ENCODE measurements at places on chromosomes 12 and 14.
A peak's percentile ranks its signal among the peaks of the same experiment; 100 is the strongest.

DNA sequence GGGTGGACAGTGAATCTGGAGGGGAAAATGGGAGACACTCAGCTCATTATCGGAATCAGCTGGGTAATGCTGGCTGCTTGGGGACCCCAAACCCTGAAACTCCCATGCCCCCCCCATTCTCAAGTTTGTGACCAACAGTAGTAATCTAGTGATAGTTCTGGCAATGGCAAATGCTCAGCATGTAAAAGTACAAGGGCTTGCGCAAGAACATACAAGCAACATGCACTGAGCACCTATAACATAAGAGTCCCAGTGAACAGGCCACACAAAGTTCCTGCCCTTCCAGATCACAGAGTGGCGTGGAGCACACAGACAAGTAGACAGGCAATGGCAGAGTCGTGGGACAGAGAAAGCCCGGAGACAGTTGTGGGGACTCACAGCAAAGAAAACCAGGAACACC lies 407.9 kb downstream of the MED13L start:
- no peak for DNase-seq

DNA sequence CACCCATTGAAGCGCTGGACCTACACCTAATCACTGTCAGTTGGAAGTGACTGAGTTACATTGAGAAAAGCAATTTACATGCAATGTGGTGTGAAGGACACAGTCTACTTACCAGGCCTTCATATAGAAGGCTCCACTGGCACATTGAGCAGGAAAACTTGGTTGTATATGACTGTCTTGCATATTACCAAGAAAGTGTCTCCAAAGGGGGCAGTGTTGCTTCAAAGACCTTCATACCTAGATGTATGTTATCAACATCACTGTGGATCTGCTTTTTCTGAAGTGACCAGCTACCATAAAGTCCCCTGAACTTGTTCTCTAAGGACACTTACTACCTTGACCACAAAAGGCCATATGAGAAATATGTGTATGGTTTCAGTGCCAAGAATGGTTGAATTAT lies 64.1 kb downstream of the NELL2 start:
- DNase-seq, result no peak

DNA sequence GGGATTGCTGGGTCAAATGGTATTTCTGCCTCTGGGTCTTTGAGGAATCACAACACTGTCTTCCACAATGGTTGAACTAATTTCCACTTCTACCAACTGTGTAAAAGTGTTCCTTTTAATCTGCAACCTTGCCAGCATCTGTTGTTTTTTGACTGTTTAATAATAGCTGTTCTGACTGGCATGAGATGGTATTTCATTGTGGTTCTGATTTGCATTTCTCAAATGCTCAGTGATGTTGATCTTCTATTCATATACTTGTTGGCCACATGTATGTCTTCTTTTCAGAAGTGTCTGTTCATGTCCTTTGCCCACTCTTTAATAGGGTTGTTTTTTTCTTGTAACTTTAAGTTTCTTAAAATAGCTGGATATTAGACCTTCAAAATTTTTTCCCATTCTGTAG lies 150.0 kb upstream of the FRMD6 start:
- DNase-seq, result no peak

- DNase-seq, result no peak
These were observed 43.9 kb downstream of the TMTC3 start for GRCh38 chr12:88185988-88186387.

GRCh38 chr12:9032202-9032964 lies 43.0 kb downstream of the KLRG1 start:
- DNase-seq, result peak; percentile 28

- no peak for DNase-seq
These were observed 127.2 kb upstream of the MYF6 start for GRCh38 chr12:80580254-80580653.

- DNase-seq, result no peak
These were observed 1.2 kb downstream of the KRT3 start for GRCh38 chr12:52794479-52795331.

GRCh38 chr14:100345711-100346110 lies 22.6 kb downstream of the SLC25A47 start:
- DNase-seq, result no peak

- no peak for DNase-seq
These were observed 30.8 kb downstream of the NCOR2 start for GRCh38 chr12:124536641-124537040.

DNA sequence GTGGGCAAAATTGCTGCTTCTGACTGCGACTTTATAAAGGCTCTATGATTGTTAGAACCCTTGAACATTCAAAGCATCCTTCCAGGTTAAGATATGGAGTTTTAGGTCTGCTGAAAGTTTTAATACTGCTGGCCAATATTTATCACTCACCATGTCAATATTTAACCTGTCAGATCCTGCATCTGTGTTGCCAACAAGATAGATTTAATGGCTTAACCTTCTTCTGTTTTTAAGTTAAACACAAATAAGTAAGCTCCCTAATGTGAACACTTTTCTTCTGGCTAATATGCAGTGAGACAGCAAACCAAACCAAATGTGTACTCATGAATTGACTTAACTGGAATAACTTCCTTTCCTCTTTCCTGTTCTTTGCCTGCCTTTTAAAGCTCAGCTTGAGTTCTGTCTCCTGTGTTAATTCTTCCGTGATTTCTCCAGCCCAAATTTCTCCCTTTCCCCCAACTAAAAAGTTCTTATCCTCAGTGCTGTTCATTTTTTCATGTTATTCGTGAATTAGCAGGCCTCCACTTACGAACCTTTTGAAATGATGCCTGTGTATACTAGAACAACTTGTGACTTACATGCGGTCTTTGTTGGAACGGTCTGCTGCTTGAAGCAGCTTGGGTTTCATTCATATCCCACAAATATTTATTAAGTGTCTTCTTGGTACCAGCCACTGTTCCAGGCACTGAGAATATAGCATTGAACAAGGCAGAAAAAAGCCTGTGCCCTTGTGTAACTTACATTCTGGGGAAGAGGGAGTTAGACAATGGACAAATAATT lies 9.1 kb downstream of the FBXW8 start:
- DNase-seq, result no peak

DNA sequence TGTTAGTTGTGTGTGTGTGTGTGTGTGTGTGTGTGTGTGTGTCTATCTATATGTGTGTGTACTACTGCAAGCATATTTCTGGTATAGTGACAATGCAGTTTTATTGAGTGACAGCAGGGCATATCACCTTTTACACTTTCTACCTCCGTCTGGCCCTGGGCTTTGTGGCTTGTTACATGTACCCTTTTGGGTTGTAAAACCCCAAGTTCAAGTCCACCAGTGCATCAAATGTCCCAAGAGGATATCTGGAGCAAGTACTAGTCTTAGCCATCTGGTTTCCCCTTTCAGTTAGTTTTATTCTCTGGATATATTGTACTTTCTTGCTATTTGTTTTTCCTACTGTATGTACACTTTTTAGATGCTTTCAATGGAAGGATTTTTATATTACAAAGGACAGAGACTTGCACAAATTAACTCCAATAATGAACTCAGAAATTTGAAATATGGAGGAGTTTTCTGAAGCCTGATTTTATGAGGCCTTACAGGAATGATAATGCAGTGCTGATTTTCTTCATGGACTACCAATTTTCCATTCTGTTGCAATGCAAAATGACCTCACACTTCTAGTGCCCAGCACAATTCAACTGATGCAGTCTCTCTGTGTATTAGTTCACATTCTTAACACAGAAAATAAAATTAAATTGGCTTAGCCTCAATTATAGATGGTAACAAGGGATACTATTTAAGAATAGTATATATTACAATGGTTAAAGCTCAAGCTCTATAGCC lies 29.1 kb downstream of the SLC16A7 start:
- no peak for DNase-seq

DNA sequence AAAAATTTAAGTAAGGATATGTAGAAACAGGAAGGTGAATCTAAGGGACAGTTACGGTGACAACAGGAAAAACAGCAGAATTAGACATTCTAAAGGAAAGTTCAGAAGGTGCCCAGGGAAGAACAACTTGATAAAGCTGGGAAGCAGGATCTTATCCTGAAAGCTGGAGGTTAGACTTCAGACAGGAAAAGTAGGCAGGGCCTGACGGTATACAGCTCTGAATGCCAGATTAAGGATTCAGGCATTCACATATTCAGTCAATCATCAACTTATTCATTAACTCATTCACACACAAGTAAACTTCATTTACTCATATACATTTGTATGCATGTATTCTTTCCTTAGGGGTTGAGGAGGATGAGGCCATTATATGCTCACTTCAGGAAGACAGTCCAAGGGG lies 81.3 kb downstream of the RALGAPA1 start:
- DNase-seq, result no peak

DNA sequence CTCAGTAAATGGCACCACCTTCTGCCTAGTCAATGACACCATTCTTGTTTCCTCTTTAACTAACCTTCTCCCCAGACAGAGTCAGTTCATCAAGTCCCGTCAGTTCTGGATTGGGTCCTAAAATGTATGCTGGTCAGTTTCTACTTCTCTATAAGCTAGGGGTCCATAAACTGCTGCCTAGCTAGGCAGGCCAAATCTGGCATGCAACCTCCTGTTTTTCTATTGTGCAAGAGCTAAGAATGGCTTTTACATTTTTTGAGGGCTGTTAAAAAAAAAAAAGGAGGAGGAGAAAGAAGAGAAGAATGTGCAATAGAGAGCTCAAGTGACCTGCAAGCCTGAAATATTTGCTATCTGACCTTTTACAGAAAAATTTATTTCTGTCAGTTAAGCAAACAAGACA lies 6.4 kb upstream of the TMED10 start:
- no peak for DNase-seq
